Activated naive CD4-positive, alpha-beta T cell treated with anti-CD3 and anti-CD28 coated beads for 36 hours (primary cell): ENCODE measurements at places on chromosomes 11 and 22. TPM values are rescaled to one million over a fixed set of nuclear protein-coding genes. Genes with fewer than 3 reads are reported as not detected.

- H3K27me3 ChIP-seq = no peaks in the 10 kb centered on the region
- H3K4me3 ChIP-seq = no peak overlapping the region
- peaks cover 4% of the 10 kb centered on the region for H3K36me3 ChIP-seq
- no peak for DNase-seq
- H3K27ac ChIP-seq = no peak overlapping the region
Measured at GRCh38 chr22:41417622-41418390, 28.8 kb downstream of the TOB2 start.

- no peak overlapping the region for H3K27ac ChIP-seq
- no peaks in the 10 kb centered on the region for H3K4me1 ChIP-seq
- H3K36me3 ChIP-seq = peaks cover 3% of the 10 kb centered on the region
- H3K27me3 ChIP-seq = no peaks in the 10 kb centered on the region
Measured at GRCh38 chr11:72940417-72940816, 126.2 kb downstream of the ATG16L2 start.

GRCh38 chr11:114034956-114035355, 24.6 kb upstream of the ZBTB16 start:
- no peak overlapping the region for H3K27ac ChIP-seq
- peaks cover 2% of the 10 kb centered on the region for H3K4me1 ChIP-seq
- DNase-seq = no peak
- H3K27me3 ChIP-seq = no peaks in the 10 kb centered on the region
- no peaks in the 10 kb centered on the region for H3K36me3 ChIP-seq

DNA sequence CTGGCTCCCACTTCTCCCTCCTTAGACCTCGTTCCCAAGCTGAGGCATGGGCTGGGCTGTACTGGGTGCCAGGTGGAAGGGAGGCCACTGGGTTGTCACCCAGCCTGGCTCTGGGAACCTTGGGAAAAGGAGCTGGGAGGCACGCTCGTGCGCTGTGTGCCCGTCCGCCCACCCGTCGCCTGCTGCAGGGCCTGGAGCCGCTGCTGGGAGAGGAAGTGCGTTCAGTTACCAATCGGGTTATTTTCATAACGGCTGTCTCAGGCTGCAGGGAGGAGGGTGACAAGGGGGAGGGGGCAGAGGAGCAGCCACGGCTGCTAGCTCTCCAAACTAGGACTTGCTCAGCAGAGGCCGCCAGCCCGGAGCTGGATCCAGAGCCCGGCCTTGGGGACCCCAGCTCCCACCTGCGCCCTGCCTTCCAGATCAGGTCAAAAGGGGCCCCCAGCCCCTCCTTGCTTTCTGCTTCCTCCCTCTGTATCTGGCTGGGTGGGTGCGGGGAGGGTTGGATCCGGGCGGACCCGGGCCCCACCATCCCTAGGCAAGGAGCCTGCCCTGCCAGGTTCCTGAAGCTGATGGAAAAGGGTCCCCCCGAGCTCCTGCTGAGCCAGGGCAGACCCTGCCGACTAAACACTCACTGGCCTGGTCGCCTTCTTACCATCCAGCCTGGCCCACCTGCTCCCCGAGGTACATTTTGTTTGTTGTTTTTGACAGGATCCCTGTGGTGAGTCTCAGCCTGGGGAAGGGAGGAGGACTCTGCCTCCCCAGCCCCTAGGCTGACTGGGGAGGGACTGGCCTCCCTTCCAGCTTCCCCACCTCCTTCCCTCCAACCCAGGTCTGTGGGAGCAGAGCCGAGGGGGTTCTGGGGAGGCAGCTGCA, 14.3 kb downstream of the DGKZ start:
- H3K27ac ChIP-seq = peak overlapping the region; percentile 95
- H3K36me3 ChIP-seq = peaks cover 3% of the 10 kb centered on the region
- peaks cover 58% of the 10 kb centered on the region for H3K4me1 ChIP-seq

DNA sequence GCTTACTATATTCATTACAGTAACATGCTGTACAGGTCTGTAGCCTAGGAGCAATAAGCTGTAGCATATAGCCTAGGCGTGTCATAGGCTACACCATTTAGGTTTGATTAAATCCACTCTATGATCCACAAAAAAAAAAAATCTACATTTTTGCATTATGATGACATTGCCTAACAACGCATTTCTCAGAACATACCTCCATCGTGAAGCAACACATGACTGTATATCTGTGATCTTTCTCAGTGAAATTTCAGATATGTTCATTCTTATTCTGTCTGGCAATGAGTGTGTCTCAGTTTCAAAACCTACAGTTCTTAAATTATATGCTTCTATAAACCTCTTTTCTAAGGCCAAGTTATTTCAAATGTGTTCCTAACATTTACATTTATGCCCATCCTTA, 140.3 kb downstream of the CADM1 start:
- peaks cover 5% of the 10 kb centered on the region for H3K27me3 ChIP-seq
- no peaks in the 10 kb centered on the region for H3K36me3 ChIP-seq
- H3K4me1 ChIP-seq = no peaks in the 10 kb centered on the region
- H3K4me3 ChIP-seq = no peak overlapping the region

GRCh38 chr11:13207665-13208594, 69.7 kb upstream of the BMAL1 start:
- no peaks in the 10 kb centered on the region for H3K36me3 ChIP-seq
- peaks cover 45% of the 10 kb centered on the region for H3K4me1 ChIP-seq
- peak overlapping the region; percentile 57 for H3K27ac ChIP-seq
- H3K27me3 ChIP-seq = no peaks in the 10 kb centered on the region
- peak; percentile 40 for DNase-seq

DNA sequence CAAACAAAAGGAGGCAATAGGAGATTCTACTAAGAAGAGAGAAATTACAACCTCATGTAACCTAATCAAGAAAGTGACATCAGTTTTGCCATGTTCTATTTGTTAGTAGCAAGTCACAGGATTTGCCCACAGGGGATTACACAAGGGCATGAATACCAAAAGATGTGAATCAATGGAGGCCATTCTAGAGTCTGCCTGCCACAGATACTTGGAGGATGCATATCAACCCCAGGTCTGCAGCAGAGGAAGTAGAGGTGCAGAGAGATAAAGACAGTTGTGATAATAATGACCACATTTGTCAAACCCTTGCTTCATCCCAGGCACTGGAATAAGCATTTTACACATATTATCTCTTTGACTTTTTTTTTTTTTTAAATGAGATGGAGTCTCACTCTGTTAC, 2.4 kb upstream of the ASCC2 start:
- no peak for DNase-seq
- no peak overlapping the region for H3K4me3 ChIP-seq
- no peak overlapping the region for H3K27ac ChIP-seq
- H3K4me1 ChIP-seq = peaks cover 27% of the 10 kb centered on the region

GRCh38 chr22:23503142-23503541, 76.9 kb downstream of the IGLL1 start:
- H3K36me3 ChIP-seq = no peaks in the 10 kb centered on the region
- DNase-seq = no peak
- no peak overlapping the region for H3K27ac ChIP-seq

DNA sequence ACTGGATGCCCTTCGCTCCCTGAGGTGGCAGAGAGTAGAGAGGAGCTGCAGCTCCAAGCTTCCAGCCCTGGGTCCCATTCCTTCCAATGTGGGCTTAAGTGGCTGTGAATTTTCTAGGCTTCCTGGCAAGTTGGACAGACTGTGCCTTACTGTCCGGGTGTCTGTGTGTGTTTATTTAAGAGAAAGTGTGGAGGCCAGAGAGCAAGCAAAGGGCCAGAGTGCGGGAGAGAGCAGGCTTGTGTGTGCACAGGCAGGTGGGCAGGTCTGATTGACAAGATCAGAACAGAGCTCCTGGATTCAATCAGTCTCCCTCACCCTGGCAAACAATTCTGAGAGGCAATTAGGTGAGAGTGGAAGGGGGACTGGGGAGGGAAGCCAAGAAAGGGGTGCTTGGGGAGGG, 347.0 kb downstream of the CADM1 start:
- H3K36me3 ChIP-seq = no peaks in the 10 kb centered on the region
- no peak for DNase-seq
- H3K27me3 ChIP-seq = peaks cover 6% of the 10 kb centered on the region
- no peak overlapping the region for H3K27ac ChIP-seq
- H3K4me3 ChIP-seq = no peak overlapping the region

GRCh38 chr22:27839057-27839660, 37.6 kb upstream of the MN1 start:
- no peak for DNase-seq
- H3K4me3 ChIP-seq = no peak overlapping the region
- no peaks in the 10 kb centered on the region for H3K27me3 ChIP-seq

DNA sequence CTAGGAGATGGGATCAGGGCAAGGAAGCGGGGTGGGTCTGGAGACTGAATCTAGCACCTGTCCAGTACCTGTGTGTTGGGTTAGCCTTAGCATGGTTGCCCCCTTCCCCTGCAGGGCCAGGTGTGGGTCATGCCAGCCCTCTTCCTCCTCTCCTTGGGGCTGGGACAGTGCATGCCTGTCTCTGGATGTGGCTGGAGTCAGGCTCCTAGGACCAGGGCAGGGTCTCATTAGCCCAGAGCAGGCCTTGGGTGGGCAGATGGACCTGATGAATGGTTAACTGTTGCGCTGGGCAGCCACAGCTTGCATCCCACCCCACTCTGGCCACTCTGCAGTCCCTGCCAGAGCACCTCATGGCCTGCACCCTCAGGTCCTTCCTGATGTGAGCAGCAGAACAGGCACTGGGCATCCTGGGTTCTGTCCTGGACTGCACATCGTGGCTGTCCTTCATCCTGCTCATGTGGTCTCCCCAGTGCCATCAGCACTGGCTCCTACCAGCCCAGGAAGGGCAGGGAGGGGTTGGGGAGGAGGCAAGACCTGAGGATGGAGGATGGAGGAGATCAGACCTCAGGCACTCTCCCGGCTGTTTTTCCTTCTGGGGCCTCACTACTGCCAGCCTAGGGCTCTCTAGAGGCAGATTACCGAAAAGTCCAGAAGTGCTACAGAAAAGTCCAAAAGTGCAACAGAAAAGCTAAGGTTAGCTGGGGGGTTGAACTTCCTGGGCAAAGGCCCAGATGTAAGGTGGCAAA, 12.8 kb upstream of the CHRM1 start:
- no peak overlapping the region for H3K4me3 ChIP-seq
- peaks cover 12% of the 10 kb centered on the region for H3K27me3 ChIP-seq
- H3K4me1 ChIP-seq = no peaks in the 10 kb centered on the region
- no peak for DNase-seq
- no peak overlapping the region for H3K27ac ChIP-seq
- no peaks in the 10 kb centered on the region for H3K36me3 ChIP-seq

DNA sequence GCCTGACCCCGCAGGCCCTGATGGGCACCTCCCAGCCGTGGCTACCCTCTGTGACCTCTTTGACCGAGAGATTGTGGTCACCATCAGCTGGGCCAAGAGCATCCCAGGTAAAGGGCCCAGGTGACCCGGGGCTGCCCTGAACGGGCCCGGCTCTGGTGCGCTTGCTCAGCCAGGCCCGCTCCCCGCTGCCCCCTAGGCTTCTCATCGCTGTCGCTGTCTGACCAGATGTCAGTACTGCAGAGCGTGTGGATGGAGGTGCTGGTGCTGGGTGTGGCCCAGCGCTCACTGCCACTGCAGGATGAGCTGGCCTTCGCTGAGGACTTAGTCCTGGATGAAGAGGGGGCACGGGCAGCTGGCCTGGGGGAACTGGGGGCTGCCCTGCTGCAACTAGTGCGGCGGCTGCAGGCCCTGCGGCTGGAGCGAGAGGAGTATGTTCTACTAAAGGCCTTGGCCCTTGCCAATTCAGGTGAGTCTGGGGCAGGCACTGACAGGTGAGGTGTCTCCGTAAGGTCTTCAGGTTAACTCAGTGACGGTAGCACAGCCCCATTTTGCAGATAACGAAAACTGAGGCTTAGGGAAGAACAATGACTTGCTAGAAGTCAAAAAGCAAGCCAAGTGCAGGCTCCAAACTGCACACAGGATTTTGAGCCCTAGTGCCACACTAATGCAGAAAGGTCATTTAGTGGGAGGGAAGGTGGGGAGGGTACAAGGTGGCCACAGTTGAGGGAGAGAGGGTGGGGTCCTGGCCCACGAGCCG, 2.4 kb downstream of the TRMT112 start:
- no peak overlapping the region for H3K4me3 ChIP-seq
- H3K4me1 ChIP-seq = peaks cover 38% of the 10 kb centered on the region
- no peak overlapping the region for H3K27ac ChIP-seq

DNA sequence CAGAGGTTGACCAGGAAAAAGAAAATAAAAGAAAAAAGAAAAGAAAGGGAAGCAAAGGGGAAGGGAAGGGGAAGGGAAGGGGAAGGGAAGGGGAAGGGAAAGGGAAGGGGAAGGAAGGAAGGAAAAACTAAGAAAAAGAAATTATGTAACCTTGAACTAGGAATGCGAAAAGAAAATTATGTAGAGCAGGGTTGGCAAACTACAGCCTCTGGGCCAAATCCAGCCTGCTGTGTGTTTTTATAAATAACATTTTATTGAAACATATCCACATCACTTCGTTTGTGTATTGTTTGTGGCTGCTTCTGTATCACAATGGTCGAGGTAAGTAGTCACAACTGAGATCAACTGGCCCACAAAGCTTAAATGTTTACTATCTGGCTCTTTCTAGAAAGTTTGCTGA, 56.7 kb downstream of the CLPB start:
- H3K27me3 ChIP-seq = no peaks in the 10 kb centered on the region
- no peaks in the 10 kb centered on the region for H3K4me1 ChIP-seq
- peaks cover 5% of the 10 kb centered on the region for H3K36me3 ChIP-seq

DNA sequence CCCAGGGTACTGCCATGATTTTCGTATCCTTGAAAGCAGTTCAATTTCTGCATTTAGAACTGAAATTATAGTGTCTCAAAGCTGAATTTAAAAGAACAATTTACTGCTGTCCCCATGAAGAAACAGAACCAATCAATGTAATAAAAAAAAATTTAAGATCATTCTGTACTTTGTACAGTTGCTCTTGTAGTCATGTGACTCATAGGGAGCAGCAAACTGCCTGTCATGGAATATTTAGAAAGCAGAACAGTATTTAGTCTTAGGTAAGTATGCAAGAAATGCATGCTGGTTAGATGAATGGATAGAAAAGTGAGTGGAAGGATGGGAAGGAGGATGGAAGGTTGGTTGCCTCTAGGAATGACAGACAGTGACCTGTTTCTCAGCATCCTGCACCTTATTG, 450.9 kb downstream of the RAB38 start:
- H3K36me3 ChIP-seq = no peaks in the 10 kb centered on the region
- H3K4me1 ChIP-seq = no peaks in the 10 kb centered on the region
- H3K27me3 ChIP-seq = peaks cover 3% of the 10 kb centered on the region
- no peak for DNase-seq

GRCh38 chr11:117950993-117951961, 22.1 kb upstream of the TMPRSS13 start:
- H3K36me3 ChIP-seq = no peaks in the 10 kb centered on the region
- peak overlapping the region; percentile 7 for H3K4me3 ChIP-seq
- no peak overlapping the region for H3K27ac ChIP-seq
- H3K27me3 ChIP-seq = no peaks in the 10 kb centered on the region
- peak; percentile 56 for DNase-seq

GRCh38 chr11:17343907-17344306, 7.7 kb upstream of the NCR3LG1 start:
- H3K27me3 ChIP-seq = no peaks in the 10 kb centered on the region
- peak; percentile 90 for DNase-seq
- H3K4me1 ChIP-seq = peaks cover 19% of the 10 kb centered on the region
- peaks cover 2% of the 10 kb centered on the region for H3K36me3 ChIP-seq

GRCh38 chr22:46672731-46673130, 52.5 kb downstream of the GRAMD4 start:
- H3K27ac ChIP-seq = peak overlapping the region; percentile 93
- peaks cover 48% of the 10 kb centered on the region for H3K4me1 ChIP-seq
- DNase-seq = no peak
- H3K27me3 ChIP-seq = no peaks in the 10 kb centered on the region
- H3K36me3 ChIP-seq = peaks cover 11% of the 10 kb centered on the region

The NAV2 gene
- total RNA-seq = 0.41 TPM

The TMEM121B gene
- 0.22 TPM for total RNA-seq

The HSPA8 gene
- 1,315 TPM for total RNA-seq

The KBTBD4 gene
- 15.4 TPM for total RNA-seq

The OR8A1 gene
- total RNA-seq = not detected

The C11orf86 gene
- not detected for total RNA-seq

The CRACR2B gene
- 0.32 TPM for total RNA-seq

The CLTCL1 gene
- 0.57 TPM for total RNA-seq
